ENCODE measurements at places on chromosomes 13 and 19. TPM values are rescaled to one million over a fixed set of nuclear protein-coding genes. Genes with fewer than 3 reads are reported as not detected.

DNA sequence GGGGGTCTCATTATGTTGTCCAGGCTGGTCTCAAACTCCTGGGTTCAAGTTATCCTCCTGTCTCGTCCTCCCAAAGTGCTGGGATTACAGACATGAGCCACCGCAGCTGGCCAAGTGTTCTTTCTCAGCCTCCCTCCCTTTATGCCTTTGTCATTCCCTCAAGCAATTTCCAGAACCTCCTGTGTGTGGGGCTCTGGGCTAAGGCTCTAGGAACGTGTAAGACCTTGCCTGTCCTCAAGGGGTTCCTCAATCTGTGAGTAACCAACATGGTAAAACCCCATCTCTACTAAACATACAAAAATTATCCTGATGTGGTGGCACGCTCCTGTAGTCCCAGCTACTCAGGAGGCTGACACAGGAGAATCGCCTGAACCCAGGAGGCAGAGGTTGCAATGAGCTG is 15.5 kb upstream of the SPACA4 start:
- DNase-seq, result no peak

KASH5 gene
- total RNA-seq, result not detected

ATP4A gene
- total RNA-seq, result 5.0 TPM

GRCh38 chr19:47124937-47125668 is 5.5 kb upstream of the SAE1 start:
- peak; percentile 86 for DNase-seq

DNA sequence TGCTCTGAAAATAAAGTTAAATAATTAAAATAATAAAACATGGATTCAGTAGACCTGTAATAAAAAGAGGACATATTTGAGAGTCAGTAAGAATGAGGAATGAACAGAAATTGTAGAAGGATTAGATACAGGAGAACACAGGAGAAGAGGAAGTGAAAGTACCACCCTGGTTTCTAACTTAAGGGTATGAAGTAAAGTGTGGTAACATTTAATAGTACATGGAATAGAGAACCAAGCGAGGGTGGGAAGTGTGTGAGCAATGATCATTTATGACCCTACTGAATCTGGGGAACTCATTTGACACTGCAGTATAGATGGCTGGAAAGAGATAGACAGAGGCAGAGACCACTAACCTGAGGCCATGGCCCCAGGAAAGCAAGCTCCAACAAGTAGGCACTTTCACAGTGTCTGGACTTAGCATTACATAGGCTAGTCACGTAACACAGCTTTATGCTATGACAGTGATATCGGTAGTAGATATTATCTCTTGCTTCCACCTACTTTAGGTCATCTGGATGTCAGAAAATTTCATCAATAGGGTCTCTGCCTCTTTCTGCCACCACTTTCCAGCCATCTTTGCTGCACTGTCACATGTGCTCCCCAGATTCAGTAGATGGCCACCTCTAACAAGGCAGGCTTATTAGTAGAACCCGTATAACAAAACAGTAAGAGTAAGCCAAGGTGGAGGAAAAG is 633.9 kb upstream of the MIR17HG start:
- no peak for DNase-seq

DNA sequence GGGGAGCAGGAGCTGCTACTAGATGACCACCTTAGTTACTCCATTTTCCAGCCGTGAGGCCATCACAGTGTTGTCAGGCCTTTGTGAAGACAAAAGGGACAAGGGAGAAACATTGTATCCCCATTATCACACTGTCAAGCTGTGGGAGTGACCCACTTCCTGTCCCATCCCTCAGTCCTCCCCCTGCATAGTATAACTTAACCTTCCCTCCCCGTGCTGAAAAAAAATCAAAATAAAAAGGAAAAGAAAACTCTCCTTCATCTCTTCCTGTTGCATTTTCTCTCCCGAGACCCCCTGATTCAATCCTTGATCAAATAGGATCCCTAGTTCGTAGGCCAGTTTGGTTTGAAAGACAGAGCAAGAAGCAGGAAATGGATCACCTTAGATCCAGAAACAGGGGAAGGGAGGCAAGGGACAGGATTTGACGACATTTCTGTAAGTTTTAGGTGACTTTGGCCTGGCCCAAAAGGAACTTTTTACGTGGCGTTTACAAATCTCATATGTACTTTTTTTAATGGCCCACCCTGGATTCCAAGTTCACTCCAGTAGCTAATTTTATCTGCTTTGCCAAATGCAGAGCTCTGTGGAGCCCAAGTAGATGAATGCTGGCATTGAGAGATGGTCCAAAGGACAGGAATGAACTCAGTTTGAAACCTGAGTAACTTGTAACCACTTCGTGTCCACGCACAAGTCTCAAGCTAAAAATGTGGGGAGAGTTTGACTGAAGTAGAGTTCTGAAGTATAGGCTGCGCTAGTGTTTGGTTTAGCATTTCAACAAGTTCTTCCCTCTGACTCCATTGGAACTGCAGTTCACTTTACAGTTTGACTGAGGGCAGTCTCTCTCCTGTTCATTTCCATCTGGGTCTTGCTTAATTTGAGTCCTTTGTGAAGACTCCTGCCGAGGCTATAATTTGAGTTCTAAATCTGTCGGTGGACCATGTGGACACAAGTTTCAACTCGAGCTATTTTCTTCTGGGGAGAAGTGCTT is 16.6 kb upstream of the GATAD2A start:
- DNase-seq, result no peak

- peak; percentile 81 for DNase-seq
Observed at GRCh38 chr19:14366529-14366928, 14.7 kb upstream of the ADGRE5 start.

GRCh38 chr13:99909836-99910619 is 61.5 kb downstream of the ZIC5 start:
- no peak for DNase-seq

DNA sequence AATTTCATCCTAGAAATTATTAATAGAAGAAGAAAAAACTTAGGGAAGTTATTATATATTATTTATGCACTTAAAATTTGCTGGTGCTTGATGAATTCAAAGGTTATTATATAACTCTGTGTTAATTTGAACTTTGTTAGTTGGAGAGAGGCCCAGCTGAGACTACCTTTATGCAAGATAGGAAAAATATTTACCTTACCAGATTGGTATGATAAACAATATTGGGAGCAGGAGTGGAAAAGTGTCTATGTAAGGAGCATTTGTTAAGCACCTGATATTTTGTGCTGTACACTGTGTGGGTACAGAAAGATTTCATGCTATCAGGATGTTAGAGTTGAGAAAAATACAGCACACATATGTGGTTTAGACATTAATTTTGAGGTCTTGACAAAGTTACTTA is 357.2 kb downstream of the OXGR1 start:
- no peak for DNase-seq

RFPL4A gene
- not detected for total RNA-seq
